Stimulated activated CD8-positive, alpha-beta memory T cell treated with anti-CD3 and anti-CD28 coated beads, Interleukin-7, amount 100 ng/mL, for 1 hour (primary cell): ENCODE measurements at places on chromosomes 3 and 15.
A peak's percentile ranks its signal among the peaks of the same experiment; 100 is the strongest.

DNA sequence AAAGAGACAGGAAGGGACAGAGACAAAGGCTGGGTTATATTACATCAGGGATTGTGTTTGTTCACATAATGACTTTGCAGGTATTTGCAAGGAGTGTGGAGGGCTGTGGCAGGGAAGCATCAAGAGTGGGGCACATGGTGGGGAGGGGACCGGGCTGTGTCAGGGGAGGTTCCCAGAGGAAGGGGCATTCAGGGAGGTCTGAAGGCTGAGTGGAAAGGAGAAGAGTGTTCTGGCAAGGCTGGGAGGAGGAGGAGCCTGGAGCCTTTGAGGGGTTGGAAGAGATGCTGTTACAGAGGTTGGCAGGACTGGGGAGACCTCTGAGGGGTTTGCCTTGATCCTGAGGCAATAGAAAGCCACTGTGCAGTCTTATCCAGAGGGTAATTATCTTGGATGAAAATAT lies 49.4 kb downstream of the EXOG start:
- no peak for DNase-seq

GRCh38 chr15:42060797-42061196 lies 33.6 kb downstream of the PLA2G4D start:
- DNase-seq = no peak

DNA sequence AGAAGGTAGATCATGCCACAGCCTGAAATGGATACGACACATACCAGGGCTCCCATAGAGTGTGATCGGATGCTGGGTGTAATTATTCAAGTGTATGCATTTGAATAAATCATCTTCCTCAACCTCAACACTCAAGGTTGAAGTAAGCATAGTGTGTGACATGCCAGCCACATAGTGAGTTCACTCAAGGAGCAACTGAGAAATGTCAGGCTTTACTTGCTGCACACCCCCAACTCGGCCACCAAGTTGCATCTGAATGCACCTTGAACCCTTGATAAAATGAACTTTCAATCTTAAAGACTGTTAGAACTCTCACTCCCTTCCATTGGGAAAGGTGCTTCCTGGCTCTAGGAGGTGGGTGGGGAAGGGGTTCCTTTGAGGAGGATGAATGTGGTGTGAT lies 121.3 kb downstream of the GHSR start:
- DNase-seq = no peak

DNA sequence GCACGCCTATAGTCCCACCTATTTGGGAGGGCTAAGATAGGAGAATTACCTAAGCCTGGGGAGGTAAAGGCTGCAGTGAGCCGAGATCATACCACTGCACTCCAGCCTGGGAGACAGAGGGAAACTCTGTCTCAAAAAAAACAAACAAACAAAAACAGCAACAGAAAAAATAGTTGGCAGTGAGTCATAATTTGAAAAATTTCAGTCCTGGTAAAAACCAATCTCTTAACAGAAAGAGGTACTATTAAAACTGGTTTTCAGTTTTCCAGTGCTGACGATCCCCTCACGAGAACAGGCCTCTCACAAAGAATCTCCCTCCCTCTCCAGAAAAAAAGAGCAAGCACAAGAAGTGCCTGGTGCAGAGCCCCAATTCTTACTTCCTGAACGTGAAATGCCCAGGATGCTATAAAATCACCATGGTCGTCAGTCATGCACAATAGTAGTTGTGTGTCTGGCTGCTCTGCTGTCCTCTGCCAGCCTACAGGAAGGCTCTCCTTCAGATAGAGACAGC lies 22.8 kb upstream of the MAP4 start:
- DNase-seq = no peak

GRCh38 chr3:52446631-52447511 lies 2.0 kb upstream of the SEMA3G start:
- peak; percentile 37 for DNase-seq
